ENCODE measurements at places on chromosomes 12 and 14.

- peak; percentile 78 for DNase-seq
These were observed 64.1 kb upstream of the PPP4R3A start for GRCh38 chr14:91573894-91574837.

DNA sequence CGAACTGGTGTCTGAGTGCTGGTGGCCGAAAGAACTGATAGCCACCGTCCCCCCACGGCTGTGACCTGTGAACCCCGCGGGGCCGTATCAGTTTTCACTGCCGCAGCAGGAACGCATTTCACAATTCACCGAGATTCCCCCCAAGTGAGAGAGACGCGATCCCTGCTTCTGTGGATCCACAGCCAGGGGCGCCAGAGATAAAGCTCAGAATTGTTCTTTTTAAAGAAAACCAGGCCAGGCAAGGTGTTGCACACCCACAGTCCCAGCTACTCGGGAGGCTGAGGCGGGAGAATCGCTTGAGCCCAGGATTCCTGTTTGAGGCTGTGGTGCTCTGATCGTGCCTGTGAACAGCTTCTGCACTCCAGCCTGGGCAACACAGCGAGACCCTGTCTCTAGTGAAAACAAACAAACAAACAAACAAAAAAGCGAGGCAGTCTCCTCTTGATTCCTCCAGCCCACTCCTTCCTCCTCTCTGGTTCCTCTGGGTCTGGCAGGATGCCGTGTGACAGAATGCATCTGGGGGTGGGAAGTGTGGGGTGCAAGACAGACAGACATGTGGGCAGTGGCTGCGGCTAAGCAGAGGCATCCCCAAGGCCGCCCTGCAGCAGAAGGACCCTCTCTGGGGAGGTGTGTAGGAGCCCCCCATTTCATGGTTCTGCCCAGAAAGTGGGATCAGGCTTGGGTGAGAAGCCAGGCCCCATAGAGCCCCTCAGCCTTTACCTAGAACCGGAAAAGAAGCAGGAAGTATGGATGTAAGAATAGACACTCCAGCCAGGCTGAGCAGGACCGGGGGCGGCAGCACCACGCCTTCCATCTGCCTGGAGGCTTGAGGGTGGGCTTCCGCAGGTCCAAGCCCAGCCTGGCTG lies 39.2 kb upstream of the PPP1R13B start:
- DNase-seq, result peak; percentile 64

GRCh38 chr14:55430024-55430690 lies 10.3 kb downstream of the TBPL2 start:
- no peak for DNase-seq

DNA sequence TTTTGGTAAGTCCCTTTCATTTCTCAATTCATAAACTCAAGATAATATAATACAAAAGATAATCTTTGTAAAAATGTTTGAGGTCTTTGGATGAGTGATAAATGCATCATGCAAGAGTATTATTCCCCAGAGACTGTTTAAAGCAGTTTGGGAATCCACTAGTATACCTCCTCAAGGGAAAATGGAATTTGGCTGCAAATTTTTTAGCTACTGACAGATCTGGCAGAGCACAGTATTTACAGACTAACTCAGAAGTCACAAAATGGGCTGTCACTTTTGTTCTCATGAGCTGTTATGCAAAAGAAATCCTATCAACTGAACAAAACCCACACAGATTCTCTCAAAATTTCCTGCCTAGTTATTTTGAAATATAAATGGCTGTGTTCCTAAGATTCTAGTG lies 9.9 kb downstream of the SPIC start:
- DNase-seq, result no peak

DNA sequence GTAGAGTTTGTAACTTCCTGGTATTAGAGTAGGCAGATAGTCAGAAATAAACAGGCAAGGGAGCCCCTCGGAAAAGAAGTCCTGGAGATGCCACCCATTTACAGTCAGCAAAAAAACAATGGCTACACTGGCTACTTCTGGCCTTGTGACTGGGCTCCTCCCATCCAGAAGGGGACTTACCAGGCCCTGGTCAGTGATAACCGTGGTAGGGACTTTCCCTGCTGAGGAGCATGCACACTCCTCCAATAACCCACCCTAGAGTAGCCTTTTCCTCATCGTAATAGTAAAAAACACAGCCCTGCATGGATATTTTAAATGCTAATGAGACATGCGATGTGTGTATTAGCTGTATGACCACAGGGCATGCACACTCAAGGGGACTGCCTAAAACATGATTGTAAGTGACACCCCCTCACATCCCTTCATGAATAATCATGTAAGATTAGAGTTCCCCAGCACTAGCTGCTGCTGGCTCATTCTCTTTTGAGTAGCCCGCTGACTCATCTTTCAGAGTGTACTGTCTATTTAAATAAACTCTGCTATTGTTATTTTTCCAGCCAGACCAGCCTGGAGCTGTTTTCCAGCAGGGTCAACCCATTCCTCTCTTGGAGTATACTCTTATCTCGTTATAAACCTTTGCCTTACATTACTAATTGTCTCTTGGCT lies 413.8 kb upstream of the TMTC1 start:
- DNase-seq, result peak; percentile 65

- no peak for DNase-seq
These were observed 207.0 kb upstream of the CDKN3 start for GRCh38 chr14:54189748-54190354.

DNA sequence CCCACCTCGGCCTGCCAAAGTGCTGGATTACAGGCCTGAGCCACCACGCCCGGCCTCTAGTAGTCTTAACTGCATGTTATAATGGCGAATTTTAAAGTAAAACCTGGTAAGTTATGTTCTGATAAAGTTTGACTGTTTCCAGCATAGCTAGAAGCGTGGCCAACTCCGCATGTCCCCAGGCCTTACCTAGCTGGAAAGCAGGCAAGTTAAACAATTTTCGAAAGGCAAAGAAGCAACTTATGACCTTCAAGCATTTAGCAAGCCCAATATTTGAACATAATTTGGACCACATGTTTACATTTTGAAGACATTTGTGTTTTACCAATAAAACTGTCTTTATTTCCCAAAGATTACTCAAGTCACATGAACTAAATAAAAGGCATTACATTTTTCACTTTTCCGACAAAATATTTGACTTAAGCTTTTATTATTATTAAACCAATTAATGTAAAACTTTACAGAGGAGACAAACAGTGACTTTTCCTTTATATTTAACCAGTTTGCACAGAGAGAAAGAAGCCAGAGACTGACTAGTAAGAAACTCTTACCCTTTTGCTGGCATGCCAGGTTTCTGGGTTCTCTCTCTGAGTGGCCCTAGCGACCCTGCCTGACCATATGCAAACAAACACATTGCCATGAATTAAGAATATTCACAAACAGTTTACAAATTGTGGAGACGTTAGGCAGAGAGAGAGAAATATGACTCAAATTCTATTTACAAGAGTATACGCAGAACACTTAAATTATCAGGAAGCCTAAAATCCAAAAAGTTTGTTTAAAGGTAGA lies 106.3 kb downstream of the RIN3 start:
- no peak for DNase-seq

DNA sequence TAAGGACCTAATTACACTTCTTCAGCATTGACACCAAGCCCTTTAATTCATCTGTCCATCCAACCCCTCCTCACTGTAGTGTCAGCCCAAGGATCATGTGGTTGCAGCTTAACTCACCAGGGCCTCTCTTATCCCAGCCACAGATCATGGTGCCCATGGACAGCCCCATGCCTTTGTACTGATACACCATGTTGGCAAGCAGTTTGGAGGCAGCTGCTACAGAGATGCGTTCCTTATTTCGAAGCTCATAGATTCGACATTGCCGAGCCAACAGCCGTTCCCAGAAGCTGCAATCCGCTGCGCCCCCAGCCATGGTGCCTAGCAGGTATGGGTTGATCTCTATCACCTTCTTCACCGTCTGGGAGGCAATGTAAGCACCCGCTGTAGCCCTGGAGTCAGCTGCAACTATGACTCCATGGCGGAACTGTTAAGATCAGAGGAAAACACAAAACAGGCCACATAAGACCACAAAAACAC lies 1.4 kb downstream of the PSMB5 start:
- no peak for DNase-seq

DNA sequence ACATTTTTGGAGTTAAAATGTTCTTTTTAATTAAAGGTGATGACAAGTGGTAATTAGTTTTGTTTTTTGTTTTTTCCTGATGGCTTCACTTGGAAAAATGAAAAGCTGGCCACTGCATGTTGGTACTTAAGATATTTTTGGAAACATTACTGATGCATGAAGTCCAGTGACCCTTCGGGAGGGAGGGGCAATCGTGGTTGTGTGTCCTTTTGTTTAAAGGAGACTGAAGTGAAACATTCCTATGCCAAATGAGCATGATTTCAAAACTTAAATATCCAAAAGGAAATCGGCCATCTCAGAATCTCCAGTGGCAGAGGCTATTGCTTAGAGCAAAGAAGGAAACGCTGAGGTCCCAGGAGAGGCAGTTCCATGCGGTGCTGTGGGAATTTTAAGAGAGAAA lies 20.1 kb downstream of the LTBP2 start:
- DNase-seq, result no peak

DNA sequence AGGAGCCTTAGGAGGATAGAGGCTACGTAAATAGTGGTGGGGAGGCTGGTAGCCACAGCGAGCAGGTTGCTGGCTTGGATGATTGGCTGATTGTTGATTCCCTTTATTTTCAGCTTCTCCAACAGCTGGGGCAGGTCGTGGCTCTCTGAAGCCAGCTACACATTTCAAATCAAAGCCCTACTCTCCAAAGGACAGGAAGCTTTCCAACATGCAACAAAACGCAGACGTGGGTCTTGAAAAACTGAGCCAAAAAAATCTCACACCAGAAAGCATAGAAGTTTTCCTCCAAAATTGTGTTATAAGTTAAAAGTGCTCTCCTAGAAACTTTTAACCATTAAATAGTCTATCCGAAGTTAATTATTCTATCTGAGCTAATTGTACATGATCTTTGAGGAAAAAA lies 37.6 kb upstream of the PRICKLE1 start:
- DNase-seq, result no peak

DNA sequence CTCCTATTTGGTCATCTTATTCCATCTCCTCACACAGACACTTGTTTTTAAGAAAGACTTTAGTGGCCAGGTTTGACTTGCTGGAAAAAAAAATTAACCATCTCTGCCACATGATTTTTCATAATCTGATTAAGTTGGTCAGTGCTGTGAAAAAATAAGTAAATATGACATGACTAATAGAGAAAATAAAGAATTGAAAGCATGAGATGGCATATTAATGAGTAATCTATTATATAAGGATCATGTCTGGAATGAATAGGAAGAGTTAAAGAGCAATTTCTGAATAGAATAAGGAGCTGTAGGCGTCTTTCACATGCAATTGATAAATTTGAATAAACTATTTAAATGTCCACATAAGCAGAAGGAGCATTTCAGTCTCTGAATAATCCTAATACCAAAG lies 12.2 kb upstream of the SLCO1B1 start:
- DNase-seq, result no peak

DNA sequence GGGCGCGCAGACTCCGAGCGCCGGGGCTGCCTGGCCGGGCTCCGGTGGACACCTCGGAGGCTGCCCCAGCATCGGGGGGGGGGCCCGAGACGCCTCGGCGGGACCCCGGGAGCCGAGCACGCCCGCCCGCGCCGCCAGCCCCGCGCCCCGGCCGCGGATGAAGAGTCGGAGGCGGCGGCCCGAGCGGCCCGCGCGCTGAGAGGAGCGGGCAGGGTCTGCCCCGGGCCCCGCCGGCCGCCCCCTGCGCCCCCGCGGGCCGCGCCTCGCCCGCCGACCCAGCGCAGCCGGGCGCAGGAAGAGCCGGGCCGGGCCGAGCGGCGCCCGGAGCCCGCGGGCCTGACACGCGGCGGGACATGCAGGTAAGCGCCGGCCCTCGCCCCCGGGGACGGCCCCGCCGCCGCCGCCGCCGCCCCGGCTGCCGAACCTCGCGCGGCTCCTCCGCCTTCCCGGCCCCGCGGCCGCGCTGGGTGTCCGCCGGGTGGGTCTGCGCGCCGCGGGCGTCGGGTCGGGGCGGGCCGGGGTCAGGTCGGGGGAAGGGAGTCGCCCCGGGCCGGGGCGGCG lies 63.7 kb downstream of the FBXL14 start:
- peak; percentile 56 for DNase-seq

GRCh38 chr12:106794369-106794768 lies 19.9 kb downstream of the RIC8B start:
- no peak for DNase-seq
